ENCODE measurements at places on chromosomes 12 and 14.

DNA sequence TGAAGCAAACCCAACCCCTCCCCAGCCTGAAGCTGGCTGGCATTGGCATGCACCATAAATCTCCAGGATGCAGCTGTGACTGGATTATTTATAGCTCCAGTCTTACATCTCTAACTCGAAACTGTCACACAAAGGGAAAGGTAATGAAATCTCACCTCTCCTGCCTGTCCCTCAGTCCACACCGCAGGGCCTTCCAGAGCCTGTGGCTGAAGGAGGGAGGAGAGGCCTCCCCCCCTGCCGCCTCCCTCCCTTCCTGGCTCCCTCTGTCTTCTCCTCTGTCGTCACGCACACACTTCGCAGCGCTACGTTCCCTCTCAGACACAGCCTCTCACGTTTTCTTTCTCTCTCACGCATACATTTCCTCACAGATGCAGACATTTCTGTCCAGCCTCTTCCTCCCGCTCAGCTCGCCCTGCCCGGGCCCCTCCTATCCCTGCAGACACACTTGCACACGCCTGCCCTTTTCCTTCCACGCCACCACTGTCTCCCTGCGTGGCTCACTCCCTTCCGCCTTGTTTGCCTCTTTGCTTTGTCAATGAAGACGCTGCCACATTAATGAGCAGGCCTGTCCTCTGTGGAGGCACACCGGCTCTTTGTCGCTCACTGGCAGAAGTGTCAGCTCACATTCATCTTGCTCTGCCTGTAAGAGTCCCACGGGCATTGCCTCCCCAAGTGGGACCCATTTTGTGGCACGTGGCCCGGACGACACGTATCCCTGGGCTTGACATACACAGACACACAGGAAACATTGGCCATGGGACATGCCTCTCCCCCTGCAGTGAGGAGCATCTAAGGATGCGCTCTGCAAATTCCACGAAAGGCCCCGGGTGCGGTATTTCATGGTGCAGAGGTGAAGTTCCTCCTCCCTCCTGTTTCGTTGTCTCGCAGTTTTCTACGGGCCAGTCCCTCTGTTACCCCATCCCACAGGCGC lies 27.9 kb downstream of the IRF2BPL start:
- DNase-seq: peak; percentile 47

GRCh38 chr12:38392554-38393144 lies 76.1 kb downstream of the ALG10B start:
- DNase-seq: peak; percentile 34

DNA sequence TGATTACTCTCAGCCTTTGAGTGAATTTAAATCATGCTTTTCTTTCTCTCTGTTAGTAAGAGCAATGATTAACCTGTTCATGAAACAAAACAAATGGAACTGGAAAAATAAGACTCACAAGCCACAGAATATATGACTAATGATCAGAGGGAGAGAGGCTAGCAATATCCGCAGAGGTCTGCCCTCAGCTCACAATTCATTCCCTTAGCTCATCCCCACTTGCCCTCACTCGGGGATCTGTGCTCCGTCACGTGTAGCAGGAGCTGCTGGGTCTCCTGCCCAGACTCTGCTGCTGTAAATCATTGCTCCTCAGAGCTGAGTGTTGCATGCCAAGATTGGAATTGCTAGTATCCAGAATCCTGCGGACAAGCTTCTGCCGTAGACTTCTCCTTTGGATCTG lies 53.1 kb upstream of the GNG2 start:
- no peak for DNase-seq

- DNase-seq: peak; percentile 71
These were observed 9.4 kb upstream of the KRT74 start for GRCh38 chr12:52582971-52583456.

DNA sequence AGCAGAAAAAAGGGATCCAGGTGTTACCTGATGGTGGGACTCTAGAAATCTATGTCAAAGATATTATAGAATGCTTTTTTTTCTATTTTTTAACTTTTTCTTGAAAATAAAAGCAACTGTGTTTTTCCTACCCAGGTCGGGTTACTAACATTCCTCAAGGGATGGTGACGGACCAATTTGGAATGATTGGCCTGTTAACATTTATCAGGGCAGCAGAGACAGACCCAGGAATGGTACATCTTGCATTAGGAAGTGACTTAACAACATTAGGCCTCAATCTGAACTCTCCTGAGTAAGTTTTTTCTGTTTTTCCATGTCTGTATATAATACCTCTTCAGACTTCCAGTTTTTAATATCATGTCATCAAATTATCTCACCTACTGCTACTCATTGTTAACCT lies 27.6 kb upstream of the KCNMB4 start:
- peak; percentile 23 for DNase-seq

- peak; percentile 48 for DNase-seq
These were observed 31.5 kb upstream of the CRADD start for GRCh38 chr12:93645702-93646101.

- DNase-seq: no peak
These were observed 1.3 kb upstream of the KRT79 start for GRCh38 chr12:52835271-52836041.

DNA sequence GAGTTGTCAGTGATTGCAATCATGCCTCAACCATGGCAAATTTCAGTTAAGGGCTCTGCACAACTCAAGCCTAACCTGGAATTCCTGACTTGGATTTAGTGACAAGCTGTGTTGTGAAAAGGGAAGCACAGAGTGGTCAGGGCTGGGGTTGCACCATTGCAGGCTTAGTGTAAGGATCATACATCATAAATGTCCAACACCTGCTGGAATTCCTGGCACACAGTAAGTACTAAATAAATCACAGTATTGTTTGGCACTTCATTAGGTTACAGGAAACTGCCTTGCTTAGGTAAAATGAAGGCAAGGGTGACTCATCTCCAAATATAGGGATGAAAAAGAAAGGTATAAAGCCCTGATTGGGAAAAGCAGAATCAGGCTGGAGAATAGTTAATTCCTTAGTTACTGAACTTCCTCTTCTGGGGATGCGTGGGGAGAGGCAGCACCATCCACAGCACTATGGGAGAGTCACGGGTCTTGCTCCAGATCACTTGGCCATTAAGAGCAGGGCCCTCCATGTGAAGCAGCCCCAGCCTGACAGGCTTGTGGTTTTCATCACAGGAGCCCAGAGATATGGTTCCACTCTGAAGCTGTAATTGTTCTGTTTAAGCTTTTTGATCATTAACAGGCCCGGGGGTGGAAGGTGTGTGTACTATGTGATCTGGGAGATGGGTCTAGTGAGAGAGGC lies 39.7 kb downstream of the SLC8A3 start:
- DNase-seq: no peak

- DNase-seq: no peak
These were observed 11.3 kb downstream of the PRKCH start for GRCh38 chr14:61332658-61333029.

DNA sequence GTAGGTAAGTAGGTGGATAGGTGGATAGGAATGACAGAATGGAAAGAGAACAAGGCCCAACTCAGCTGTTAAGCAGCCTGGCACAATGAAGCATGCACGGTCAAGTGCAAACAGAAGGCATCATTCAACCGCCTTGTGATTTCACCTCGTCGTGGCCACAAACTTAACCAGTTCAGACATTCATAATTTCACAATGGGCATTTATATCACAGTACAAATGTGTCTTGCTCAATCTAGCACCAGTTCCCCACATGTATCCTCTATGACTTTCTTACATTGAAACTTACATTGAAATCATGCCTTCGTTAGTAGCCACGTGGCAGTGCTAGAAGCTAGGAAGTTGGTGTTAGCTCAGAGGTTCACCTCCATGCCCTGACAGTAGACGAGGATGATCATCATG lies 207.5 kb downstream of the ETV6 start:
- no peak for DNase-seq

DNA sequence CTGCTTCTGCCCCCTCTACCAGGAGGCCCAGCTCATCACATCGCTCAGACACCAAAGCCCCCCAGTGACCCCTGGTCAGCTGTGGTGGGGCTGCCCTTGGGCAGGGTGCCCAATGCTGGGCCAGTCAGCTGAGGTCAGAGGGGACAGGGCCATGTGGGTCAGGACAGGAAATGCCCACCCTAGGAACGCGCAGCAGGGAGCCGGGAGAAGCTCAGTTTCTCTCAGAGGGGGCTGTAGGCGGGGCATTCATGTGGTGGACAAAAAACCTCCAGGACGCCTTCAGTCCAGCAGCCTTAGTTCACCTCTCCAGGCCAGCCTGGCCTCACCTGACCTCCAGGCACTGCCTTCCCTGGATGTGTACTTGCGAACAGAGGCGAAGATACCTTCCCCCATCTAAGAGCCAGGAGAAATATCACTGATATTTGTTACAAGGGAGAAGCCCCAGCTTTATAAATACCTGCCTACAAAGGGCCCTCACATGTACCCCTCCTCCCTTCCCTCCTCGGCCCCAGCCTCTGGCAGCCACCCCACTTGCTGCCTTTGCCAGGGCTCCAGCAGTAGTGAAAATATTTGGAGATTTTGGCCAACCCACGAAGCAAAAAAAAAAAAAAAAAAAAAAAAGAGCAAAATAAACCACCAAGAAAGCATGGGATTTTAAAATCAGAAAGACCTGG lies 41.9 kb upstream of the PLEKHG6 start:
- DNase-seq: no peak

GRCh38 chr14:90760591-90761316 lies 55.5 kb downstream of the TTC7B start:
- DNase-seq: peak; percentile 59

DNA sequence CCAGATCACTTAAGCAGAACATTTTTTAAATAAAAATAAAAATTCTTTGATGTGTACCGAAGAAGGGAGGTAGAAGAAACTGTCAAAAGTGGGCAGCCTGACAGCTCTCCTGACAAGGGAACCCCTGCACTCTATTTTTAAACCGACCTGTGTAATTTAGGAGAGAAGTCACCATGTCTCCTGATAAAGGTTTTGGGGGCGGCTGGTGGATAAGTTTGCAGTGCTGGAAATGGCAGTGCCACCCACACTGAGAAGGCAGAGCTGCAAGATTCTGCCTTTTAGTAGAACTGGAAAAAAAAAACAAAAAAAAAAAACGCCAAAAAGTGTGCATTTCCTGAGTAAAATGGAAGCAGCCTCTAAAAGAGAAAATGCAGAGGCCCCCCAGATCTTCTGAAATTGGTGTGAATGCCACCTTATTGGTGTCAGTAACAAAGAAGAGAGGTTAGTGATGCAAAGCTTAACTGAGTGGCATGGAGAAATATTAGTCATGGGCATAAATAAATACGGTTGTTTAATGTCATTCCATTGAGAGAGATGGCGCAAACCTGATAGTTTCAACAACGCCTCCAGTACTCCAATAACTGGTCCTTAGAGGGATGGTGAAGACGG lies 24.7 kb downstream of the DUSP6 start:
- DNase-seq: no peak

GRCh38 chr14:70555890-70556289 lies 21.1 kb upstream of the ADAM20 start:
- DNase-seq: peak; percentile 50

- no peak for DNase-seq
These were observed 19.4 kb downstream of the NAV3 start for GRCh38 chr12:77850129-77850528.

- DNase-seq: no peak
These were observed 86.5 kb downstream of the TBX5 start for GRCh38 chr12:114319422-114319821.

DNA sequence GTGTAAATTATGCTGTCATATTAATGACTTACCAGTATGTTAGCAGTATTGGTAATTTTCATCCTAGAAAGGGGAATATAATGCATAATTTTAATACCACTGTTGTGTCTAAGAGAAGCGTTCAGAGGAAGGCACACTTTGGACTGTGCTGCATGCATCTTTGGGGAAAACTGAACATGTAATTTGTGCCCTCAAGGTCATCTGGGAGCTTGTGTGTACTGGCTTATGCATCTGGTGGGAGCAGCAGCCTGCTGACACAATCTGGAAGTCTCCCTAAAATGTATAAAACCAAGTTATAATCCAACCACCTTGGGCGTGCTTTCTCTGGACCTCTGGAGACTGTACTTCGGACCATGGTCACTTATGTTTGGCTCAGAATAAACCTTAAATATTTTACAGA lies 14.1 kb downstream of the FGD4 start:
- no peak for DNase-seq

DNA sequence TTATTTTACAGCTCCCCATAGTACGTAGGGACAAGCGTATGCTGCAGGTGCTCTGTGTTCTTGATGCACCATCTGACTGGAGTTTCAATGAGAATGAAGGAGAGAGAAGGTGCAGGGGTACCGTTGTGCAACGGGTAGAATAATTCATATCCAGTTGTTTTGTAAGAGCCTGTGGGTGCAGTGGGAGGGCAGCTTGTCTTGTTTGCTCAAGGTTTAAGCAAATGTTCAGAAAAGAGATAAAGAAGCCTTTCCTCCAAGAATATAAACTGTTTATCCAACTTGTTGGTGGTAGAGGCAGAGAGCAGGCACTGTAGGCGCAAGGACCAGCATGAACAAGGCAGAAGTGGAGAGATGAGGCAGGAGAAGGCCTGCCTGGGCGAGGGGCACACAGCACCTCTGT lies 64.2 kb downstream of the ADCK1 start:
- DNase-seq: no peak

DNA sequence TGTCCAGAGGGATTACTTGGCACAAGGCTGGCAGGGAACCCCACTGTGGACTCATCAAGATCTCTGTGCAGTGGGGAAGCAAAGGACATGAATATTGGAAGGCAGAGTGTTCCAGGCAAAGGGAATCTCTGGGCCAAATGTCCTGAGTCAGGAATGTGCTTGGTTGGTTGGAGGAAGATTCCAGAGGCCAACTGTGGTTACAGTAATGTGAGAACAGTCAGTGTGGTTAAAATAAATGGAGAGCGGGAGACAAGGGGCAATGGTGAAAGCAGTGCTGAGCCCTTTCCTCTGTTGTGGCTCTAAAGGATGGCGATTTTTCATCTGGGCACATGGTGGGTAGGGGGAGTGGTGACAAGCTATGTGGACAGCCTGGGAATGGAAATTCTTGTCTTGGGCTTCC lies 948.2 kb downstream of the BCL11B start:
- no peak for DNase-seq

- DNase-seq: no peak
These were observed 123.9 kb downstream of the ZNF664 start for GRCh38 chr12:124096869-124097434.

DNA sequence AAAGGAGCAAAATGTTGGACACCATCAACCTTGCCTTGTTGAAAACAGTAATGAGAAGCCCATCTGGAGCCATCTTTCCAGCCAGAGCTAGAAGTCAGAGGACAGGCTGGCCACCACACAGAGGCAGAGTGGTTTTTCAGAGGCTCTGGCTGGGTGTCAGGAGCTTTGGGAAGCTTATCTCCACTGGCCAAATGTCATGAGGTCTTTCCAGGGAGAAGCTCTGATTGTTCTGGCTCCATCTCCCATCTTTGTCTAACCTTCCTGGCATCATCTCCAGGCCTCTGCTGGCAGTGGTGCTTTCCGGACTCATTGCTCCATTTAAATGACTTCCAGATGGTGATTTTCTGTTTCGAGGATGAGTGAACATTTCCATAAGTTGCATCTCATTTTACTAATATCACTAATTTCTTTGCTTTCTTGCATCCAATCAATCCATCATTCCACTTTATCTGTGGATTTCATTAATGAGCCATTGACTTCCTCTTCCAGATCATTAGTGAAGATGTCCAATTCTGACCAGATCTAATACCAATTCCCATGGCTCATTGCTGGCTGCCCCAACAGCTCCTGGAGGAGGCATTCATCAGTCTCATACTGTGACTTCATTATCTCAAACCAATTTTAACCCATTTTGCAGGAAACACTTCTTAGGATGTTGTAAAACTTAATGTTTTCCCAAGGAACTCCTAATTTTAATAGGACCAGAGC lies 35.3 kb upstream of the TMTC1 start:
- no peak for DNase-seq
